ENCODE measurements at places on chromosomes 5 and 9.
A peak's percentile ranks its signal among the peaks of the same experiment; 100 is the strongest.

- no peak for DNase-seq
Measured at GRCh38 chr5:132770476-132771159, 6.4 kb downstream of the SEPTIN8 start.

DNA sequence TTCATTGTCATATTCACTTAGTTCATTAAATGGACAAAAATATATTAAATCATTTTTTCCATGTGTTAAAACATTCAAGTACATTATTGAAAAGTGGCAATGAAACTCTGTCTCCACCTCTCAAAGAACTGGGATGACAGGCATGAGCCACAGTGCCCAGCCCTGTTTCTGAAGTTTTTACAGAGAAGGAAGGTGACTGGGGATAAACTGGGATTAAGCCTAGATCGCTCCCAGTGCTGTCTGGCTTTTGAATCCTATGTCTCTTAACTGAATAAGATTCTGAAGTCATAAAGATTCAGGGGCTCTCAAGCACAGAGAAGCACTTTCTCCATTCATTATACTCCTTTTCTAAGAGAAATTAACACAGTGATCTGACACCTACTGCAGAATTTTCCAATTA, 88.3 kb downstream of the SLC38A9 start:
- DNase-seq = no peak

GRCh38 chr5:3787604-3788003, 192.0 kb downstream of the IRX1 start:
- no peak for DNase-seq

DNA sequence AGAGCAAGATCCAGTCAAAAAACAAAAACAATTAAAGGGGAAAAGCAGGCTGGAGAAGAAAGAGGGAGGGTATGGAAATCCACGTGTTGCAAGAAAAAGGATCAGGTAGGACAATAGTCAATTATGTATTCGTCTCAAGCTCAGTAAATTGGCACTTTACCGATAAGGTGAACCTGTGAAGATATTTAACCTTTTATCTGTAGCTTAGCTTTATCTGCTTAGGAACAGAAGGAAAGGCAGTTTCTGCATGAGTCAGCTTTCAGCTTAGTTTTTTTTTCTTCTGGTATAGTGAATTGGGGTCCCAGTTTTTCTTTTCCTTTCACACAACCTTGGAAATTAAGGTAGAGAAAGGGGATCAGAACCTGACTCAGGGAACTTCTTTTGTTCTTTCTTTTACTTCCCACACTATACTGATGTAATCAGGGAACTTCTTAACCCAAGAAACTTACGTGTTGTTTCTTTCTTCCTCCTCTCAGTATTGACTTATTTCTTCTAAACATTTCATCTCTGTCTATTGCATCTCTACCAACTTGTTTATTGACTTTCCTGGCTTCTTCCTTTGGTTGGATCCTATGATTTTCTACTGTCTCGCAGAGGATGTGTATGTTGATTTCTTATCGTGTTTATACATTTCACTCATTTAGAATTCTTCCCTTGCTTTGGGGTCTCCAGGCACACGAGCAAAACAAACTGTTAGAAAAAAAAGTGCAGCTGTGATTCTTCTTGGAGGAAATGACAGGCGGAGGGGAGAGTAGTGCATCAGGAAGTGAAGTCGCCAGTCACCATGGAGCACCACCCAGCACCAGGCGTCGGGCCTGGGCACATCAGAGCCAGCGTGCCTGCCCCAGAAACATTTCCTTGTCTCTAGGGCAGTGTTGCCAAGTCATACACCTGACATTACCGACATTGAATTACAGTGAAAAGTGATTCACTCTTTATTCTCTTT, 123.0 kb upstream of the LHFPL2 start:
- peak; percentile 63 for DNase-seq

DNA sequence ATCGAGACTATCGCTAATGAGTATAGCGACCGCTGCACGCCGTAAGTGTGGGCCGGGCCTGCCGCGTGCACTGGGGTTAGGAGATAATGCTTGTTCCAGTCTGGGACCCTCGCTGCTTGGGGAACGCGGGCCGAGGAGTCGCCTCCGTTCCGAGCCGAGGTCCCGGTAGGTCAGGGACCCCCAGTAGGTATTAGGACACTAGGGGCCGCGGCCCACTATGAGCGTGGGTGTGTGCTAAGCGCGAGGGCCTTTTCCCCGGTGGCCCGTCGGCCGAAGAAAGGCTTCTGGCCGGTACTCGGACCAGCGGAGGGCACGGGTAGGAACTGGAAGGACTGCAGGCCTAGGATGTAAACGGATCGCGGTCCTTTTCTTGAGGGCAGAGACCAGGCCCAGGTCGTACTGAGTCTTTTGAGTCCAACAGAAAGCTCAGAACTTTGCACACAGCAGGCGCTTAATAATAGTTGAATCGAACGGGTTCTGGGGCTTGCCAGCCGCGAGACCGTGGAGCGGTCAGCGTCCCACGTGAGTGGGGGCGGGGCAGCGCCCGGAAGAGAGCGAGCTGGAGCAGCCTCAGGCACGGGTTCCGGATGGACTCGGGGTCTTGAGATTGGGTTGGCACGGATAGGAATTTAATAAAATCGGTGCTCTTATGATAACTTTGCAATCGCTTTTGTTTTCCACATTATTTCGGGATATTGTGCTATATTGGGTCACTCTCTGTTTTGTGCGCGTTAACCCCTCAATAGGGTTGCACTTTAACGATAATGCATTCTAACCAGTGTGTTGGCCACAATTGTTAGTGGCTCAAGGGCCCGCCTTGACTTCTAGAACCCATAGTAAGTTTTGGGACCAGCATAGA, 733 bp downstream of the HSPA4 start:
- DNase-seq = peak; percentile 89

- DNase-seq = no peak
Measured at GRCh38 chr5:172871536-172871935, 37.5 kb downstream of the ERGIC1 start.

DNA sequence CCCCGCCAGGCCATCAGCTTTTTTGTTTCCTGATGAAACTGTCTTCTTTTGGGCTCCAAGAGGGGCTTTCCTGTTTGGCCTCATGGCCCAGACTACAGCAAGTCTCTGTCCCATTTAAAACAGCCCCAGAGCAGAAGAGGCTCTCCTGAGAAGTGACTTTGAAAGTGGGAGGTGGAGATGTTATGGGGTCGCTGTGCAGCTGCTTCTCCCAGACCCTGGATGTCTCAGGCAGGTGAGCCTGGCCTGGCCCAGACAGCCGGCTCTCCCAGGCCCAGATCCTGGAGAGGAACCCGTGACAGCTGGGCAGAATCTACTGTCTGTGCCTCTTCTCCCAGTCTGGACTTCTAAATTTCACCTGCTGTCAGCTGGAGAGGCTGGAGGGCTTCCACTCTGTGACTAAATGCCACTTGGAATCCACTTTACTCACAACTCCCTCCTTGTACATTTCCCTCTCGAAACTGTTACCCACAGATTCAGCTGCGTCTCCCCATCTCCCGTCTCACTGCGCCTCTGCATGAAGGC, 20.6 kb downstream of the FAM78A start:
- DNase-seq = no peak

GRCh38 chr9:107390279-107390678, 99.3 kb downstream of the KLF4 start:
- no peak for DNase-seq

DNA sequence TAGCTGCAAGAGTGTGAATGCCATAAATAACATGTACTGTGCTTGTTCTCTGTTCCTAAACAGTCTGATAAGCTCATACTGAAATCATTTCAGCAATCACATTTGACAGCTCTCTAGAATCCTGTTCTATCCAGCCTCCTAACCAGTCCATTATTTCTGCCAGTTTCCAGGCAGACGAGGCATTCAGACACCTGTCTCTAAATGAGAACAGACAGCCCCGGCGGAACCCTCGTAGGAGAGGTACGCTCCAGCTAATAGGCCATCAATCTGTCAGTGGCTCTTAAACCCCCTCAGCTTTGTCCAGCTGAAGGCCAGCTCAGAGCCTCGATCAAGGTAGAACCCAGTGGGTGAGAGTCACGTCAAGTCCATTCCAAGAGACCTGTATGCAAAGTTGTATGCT, 272.3 kb downstream of the GLIS3 start:
- DNase-seq = no peak

DNA sequence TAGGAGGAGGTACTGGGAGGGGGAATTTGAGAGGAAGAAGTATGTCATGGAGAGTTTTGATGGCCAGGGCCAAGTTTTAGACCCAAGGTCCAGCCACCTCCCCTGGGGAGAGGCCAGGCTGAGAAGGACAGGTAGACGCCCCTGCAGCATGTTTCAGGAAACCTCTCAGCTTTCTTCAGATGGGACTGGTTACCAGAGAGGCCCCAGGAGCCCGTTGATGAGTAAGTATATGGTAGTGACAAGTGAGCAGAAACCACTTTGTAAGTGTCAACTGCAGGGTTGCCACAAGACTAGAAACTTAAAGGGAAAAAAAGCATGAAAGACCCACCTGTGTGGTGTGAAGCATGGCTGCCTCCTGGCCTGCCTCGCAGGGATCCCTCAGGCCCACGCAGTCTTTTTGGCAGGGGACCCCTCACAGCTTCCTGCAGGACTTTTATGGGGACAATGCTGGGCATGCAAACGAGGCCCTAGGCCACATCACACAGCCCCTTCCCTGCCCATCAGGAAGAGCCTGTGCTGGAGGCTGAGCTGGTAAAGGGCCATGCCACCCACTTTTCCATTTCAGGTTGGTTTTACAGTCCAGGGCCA, 255.9 kb downstream of the FSTL4 start:
- no peak for DNase-seq

- DNase-seq = no peak
Measured at GRCh38 chr9:27963836-27964235, 390.6 kb upstream of the C9orf72 start.

GRCh38 chr5:172421020-172421419, 33.3 kb downstream of the SH3PXD2B start:
- no peak for DNase-seq

GRCh38 chr9:4594994-4595393, 67.1 kb upstream of the PLPP6 start:
- DNase-seq = no peak

GRCh38 chr9:92762781-92763708, 1.6 kb downstream of the BICD2 start:
- DNase-seq = peak; percentile 51

- DNase-seq = no peak
Measured at GRCh38 chr9:99072040-99072394, 32.9 kb upstream of the TGFBR1 start.

- no peak for DNase-seq
Measured at GRCh38 chr5:76617675-76618074, 5.5 kb downstream of the F2RL2 start.

GRCh38 chr5:77298146-77298545, 87.7 kb downstream of the PDE8B start:
- peak; percentile 53 for DNase-seq

DNA sequence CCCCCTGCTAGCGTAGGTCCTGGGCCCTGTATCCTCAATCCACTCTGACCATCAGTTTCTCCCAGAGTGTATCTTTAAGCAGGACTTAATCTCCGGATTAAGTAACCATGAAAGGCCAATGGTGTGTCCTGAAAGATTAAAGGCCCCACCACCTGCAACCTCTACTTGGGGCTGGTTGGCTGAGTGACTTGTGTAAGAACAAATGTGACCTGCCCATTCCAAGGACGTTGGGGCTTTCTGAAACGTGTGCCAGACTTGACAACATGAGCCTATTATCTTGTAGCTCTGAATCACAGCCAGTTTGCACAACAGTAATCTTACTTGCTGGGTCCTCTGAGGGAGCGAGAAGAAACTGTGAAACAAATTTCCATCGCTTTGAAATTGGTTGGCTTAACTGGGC, 3.1 kb upstream of the PRELID2 start:
- DNase-seq = no peak

- DNase-seq = no peak
Measured at GRCh38 chr5:67012171-67012570, 184.4 kb downstream of the CD180 start.

DNA sequence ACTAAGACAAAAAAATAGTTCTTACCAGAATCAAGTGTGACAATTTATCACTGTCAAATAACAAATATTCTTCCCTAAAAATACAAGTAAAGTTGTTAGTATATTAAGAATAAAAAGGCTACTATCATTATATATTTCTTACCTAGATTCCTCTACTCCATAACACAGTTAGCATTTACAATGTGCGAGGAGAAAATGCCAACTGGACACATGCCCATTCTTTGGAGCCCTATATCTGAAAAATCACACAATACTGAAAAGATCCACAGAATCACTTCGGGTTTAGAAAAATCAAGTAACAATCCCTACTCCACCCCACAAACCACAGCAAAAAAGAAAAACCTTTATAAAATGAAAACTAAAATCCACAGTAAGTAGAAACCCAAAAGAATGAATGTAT, 70.9 kb downstream of the PKD2L2 start:
- DNase-seq = no peak

DNA sequence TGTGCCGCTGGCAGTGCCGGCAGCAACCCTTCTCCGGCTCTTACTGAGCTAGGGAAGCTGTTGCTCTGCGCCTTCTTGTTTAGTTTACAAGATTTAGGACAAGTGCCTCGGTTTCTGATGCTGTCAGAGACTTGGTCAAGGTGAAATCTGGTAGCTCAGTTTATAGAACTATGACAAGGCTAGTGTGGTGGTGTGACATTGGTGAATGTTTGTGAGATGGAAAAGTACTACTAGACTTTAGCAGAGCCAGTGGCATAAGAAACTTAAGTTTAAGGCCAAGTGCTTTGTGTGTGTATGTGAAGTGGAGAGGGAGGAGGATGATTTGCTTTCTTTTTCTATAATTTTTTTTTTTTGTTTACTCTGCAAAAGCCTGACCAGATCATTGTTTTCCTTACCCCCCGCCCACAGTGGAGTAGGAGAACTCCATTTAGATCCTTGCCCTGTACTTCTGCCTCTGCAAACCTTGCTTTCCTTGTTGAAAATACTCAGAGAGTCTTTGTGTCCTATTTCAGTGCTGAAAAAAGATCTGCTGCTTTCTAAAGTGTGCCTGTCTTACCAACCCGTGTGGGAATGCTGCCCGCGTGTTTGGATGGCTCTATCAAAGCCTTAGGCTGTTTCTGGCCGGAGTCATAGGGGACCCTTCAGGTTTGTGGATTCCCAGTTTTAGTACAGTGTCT, 75.9 kb downstream of the TRIO start:
- DNase-seq = no peak

- peak; percentile 56 for DNase-seq
Measured at GRCh38 chr5:1118231-1118698, 6.4 kb upstream of the SLC12A7 start.

DNA sequence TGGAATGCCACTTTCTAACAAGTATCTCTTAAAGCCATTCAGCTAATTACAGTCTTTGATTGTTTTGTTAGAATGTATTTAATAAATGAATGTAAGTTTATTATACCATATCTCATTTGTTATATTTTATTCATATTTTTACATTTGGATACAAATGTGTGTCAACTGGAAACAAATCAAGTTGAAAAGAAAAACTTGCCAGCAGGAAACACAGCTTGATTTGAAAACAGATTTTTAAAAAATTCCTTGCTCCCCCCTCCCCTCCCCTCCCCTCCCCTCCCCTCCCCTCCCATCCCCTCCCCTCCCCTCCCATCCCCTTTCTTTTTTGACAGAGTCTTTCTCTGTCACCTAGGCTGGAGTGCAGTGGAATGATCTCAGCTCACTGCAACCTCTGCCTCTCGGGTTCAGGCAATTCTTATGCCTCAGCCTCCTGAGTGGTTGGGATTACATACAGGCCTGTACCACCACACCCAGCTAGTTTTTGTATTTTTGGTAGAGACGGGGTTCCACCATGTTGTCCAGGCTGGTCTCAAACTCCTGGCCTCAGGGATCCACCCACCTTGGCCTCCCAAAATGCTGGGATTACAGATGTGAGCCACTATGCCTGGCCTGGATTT, 227.6 kb downstream of the WDR70 start:
- DNase-seq = no peak
